H9 (cell line): ENCODE measurements at places on chromosomes 3 and 15. TPM values are rescaled to one million over a fixed set of nuclear protein-coding genes. Genes with fewer than 3 reads are reported as not detected.

DNA sequence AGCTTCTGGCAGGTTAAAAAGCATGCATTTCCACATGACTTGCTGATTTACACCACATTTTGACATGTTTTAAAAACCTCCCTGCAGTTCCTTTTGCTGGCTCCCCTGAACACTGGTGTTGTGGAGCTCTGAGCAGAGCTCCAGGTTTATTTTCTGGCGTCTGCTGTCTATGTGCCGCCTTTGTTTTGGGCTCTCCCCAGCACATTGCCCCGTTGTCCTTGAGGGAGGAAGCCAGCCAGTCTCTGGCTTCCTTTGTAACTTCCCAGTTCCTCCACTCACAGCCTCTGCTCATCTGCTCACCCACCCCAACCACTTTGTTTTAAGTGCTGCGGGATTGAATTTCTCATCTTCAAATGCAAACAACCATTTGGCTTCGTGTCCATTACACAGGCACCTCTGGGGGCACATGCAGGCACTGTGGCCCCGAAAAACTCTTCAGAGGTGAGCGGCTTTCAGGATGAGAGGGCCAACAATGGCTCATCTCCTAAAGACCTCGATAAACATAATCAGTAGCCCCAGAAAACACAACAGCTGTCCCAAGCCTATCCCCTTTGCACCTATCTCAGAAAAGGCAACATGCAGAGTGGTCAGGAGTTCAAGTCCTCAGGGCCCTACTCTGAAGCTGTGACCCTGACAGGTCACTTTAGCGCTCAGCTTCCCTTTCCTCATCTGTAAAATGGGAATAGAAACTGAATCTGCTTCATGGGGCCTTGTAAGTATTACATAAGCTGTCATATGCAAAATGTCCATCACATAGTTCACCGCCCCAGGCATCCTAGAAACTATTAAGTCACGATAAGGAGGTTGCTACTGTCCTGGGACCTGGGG, 1.3 kb upstream of the MEF2A start:
- peak overlapping the region; percentile 75 for H3K4me3 ChIP-seq
- DNase-seq = peak; percentile 36
- no peaks in the 10 kb centered on the region for H3K36me3 ChIP-seq
- no peaks in the 10 kb centered on the region for H3K27me3 ChIP-seq
- H3K4me1 ChIP-seq = peaks cover 9% of the 10 kb centered on the region

GRCh38 chr3:16346413-16347081, 81.5 kb downstream of the OXNAD1 start:
- H3K27me3 ChIP-seq = no peaks in the 10 kb centered on the region
- H3K4me3 ChIP-seq = no peak overlapping the region

DNA sequence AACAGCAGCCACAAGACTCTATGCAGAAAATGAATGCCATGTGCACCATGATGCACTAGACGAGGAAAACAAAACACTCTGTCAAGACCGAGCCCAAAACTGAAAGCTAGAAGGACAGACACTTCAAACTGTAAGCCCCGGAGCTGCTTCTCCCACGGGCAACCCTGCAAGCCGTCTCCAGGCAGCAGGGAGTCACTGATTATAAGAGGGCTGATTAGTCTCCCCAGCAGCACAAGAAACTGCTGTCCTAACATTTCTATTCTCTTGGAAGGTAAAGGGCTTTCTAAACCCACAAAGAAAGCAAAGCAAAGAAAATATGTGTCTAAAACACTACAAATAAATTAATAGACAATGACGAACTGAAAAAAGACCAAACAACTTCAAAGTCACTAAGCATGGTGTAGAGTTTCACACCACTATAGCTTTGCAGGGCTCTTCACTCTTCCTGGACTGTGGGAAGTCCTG, 15.5 kb downstream of the TBC1D2B start:
- no peak overlapping the region for H3K4me3 ChIP-seq
- no peaks in the 10 kb centered on the region for H3K36me3 ChIP-seq
- H3K27ac ChIP-seq = no peak overlapping the region
- peaks cover 3% of the 10 kb centered on the region; the same call in 1 of the 2 replicates for H3K4me1 ChIP-seq

Gene ST3GAL6
- total RNA-seq = 4.7 and 6.4 TPM in 2 replicates

Gene FAM162A
- 78.5 and 87.6 TPM in 2 replicates for total RNA-seq
